ENCODE measurements at places on chromosomes 2 and 18.

DNA sequence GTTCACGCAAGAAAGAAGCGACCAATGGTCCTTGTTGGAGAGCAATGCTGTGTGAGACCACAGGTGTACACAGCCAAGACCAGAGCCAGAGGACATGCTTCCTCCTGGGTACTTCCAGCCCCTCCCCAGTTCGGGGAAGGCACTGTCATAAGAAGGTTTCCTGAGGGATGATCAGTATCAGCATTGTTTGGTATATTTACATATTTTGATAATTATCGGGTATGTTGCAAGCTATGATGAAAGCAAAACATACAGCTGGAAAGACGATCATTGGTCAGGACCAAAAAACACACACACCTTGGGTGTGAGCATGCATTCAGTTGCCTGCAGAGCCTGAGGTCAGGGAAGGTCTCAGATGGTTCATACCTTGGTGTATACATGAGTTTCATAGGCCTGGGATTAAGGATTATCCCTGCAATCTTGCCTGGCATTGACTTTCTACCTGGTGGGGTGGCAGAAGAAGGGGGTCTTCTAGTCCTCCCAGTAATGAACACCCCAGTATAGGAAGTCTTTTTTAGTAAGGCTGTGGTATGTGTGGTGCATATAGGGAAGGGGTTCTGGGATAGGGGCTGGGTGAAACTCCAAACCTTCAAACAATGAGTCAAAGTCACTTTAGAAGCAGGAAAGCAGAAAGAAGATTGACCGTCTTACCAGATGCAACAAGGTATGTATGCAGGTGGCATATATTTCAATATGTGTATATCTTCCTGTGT, 2.9 kb downstream of the SERPINB2 start:
- no peak for DNase-seq

- no peak for DNase-seq
Measured at GRCh38 chr18:23353459-23353858, 99.6 kb upstream of the RIOK3 start.

DNA sequence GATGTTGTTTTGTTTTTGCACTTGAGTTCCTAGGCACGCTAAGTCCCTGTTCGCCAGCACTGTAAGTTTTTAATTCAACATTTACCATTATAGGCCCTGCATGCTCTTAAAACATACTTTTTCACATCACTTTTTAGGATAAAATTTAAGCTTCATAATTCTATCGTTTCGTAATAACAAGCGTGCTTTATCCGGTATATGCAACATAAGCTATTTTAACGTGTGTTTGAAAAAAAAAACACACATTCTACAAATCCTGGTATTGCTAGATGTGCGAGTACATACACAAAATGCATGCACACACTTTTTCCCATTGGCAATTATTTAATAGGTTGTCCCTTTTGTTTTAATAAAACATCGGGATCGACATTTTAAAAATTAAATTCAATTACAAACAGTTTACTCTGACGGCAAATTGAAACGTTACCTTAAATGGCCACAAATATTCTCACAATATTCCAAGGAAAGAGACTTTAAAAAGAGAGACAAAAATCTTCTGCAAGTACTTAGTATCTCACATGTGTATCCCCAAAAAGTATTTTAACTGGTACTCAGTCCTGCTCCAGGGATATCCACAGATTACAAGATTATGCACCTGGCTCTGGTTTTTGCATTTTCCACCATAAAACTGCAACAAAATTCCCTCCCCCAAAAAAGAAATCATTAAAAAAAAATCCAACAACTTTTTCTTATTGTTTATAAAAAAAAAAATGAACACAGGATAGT, 1.0 kb upstream of the TCF4 start:
- DNase-seq = peak; percentile 79

DNA sequence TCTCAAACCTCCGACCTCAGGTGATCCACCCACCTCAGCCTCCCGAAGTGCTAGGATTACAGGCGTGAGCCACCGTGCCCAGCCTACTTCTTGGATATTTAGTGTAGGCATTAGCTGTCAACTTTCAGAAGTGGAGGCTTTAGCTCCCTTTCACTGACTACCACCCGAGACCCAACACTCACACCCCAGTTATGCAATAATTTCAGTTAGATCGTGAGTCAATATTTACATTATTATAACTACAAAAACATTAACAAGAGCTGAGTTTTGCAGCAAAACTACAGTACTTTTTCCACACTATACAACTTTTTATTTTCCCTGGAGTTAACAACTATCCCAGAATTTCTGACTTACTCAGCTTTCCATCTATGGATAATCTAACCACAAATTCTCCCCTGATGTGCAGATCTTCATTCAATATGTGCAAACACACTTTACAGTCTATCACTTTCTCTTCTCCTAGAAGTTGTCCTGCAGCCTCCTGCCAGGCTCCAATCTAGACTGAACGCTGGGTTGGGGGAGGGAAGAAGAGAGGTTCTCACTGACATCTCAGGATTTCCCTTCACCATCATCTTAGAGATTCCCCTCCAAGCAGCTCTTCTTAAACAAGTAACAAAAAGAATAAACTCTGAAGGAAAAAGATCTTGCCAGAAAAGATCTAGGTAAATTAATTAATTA, 10.1 kb downstream of the TBC1D8 start:
- no peak for DNase-seq

- no peak for DNase-seq
Measured at GRCh38 chr2:123434546-123435395, 590.3 kb upstream of the CNTNAP5 start.

DNA sequence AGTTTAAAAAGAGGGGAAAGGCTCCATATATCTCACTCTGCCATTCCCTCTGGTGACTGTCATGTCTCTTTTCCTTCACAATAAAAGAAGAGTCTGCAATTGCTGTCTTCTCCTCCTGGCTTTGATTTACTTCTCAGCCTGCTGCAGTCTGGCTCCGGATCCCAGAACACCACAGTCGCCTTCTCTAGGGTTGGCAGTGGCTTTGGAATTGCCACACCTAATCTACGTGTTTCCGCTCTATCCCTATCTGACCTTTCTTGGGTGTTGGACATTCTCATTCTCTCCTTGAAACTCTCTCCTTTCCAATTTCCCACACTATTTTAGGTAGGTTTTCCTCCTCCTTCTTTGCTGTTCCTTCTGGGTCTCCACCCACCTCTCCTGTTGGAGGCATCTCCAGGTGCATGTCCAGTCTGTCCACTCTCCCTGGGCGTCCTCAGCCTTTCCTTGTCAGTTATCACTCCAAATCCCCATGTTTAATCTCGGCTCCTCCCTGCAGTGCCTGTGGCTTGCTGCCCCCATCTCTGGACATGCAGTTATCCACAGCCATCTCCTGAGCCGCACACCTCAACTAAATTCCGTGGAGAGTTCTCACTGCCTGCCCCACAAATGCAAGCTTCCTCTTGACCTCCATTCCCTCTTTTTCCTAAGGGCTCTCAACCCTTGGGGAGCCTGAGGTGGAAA, 112.8 kb downstream of the KCTD1 start:
- no peak for DNase-seq

- DNase-seq = no peak
Measured at GRCh38 chr2:62741954-62742722, 36.6 kb downstream of the EHBP1 start.

DNA sequence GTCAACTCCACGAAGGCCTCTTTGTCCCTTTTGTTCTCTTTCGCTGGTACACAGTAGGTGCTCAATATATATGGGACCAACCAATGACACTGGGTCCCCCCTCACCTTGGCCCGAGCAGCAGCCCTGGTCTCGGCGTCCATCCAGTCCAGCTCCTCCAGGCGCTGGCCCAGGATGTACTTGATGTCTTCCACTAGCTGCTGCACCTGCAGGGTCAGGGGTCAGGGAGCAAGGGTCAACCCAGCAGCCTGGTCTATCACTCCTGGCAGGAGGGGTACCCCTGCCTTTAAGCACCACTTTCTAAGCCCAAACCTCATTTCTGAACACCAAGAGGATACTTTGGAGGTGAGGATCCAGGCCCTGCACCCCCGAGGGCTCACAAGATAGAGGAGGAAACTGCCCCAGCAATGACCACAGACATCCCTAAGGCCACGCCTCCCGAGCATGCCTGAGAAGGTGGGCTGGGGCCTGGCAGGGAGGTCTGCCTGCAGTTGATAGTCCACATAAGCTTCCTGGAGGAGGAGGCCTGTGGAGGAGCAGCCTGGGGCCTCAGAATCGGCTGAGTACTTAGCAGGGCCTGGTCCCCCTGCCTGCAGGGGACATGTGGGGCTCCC, 4.2 kb downstream of the ECEL1 start:
- no peak for DNase-seq

DNA sequence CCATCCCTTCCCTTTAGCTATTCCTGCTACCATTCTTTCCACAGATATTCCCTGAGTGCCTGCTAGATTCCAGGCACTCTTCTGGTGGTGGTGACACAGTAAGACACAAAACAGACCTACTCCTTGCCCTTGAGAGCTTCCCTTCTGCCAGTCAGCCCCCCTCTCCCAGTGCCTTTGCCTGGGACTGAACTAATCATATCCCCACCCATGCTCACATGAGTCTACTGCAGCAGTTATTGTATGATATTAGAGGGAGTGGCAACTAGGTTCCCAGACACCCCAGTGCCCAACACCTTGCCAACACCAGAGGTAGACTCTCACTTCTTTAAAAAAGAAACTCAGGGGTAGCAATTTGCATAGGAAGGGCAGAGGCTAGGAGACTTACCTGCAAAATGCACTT, 7.2 kb upstream of the LBH start:
- no peak for DNase-seq

GRCh38 chr2:84187258-84187657, 271.8 kb downstream of the SUCLG1 start:
- no peak for DNase-seq

DNA sequence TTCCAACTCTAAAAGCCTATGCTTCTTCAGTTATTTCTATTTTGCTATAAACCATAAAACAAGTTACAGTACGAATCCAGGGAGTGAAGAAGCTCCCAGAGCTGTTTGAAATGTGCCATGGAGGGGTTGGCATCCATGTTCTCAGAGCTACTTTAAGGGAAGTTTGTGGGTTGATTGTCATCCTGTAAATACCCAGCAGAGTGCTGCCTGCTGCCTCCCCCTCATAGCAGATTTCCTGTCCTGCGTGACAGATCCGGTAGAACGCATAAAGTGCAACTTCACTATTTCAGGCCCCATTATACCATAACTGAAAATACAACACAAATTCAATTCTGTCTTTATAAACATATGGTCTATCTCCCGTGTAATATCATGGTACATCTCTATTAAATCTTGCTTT, 114.4 kb downstream of the CTNNA2 start:
- no peak for DNase-seq

DNA sequence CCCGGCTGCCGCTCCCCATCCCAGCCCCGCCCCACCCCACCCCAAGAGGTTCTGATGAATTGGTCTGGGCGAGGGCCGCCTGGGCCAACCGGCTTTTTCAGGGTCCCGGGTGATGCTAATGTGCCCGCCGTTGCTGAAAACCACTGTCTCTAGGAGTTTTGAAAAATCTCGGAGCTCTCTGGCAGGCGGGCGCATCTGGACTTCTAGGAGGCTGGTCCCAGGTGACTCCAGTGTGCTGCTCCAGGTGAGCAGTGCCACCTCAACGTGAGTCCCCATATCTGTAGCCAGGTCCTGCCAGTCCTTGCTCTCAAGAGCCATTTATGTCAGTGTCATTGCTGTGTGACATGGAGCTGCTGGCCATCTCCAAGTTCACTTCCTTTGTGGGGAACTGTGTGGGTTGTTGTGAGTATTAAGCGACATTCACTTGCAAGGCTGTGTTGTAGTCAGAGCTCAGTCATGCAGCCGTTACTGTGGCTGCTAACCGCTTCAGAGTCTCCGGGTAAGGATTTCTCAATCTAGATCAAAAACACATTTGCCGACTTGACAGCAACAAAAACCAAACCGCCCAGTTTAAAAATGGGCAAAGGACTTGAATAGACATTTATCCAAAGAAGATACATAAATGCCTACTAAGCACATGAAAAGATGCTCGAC, at the start of gene RFX8:
TSS of gene RFX8 (minus strand) at position 382 of the 654 bp plus-strand sequence. CDS start 8,264 bp downstream, outside the sequence.
- DNase-seq = no peak

GRCh38 chr18:63164396-63164795, 155.2 kb downstream of the BCL2 start:
- no peak for DNase-seq

DNA sequence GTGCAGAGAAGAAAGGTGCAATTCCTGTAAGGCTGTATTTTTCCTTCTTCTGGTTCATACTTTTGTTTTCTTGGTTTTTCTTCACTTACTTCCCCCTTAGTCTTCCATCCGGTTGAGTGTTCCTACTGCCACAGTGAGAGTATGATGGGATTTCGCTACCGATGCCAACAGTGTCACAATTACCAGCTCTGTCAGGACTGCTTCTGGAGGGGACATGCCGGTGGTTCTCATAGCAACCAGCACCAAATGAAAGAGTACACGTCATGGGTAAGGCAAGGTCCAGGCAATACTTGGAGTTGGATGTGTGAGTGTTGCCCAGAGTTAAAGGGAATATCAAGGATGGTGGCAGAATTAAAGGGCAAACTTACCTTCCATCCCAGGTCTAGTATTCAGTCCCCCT, 108.0 kb downstream of the DTNA start:
- no peak for DNase-seq

GRCh38 chr2:2642906-2643890, 312.1 kb upstream of the MYT1L start:
- DNase-seq = no peak

GRCh38 chr2:64646007-64646880, 7.5 kb downstream of the SERTAD2 start:
- peak; percentile 81 for DNase-seq

DNA sequence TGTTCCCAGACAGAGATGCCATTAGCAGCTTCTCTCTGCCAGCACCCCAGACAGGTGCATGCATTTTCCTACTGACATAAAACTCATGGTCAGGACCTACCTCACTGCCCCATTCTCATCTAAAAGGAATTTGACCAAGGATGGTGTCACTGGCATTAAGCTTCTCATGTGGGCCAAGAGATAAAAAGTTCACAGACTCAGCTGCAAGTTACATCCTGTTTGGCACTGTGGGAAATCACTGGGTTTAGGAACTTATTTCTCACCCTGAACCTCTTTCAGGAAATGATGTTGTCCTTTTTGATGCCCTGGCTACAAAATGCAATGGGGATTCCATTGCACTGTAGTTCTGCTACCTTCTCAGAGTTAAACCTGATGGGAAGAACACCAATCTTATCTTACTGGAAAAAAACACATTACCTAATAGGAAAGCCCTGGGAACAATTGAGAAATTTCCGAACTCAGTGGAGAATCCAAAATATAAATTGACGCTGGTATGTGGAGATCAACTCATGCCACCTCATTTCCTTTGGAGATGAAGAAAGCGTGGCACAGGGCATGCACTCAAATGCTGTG, 252.1 kb upstream of the COPS8 start:
- DNase-seq = no peak

DNA sequence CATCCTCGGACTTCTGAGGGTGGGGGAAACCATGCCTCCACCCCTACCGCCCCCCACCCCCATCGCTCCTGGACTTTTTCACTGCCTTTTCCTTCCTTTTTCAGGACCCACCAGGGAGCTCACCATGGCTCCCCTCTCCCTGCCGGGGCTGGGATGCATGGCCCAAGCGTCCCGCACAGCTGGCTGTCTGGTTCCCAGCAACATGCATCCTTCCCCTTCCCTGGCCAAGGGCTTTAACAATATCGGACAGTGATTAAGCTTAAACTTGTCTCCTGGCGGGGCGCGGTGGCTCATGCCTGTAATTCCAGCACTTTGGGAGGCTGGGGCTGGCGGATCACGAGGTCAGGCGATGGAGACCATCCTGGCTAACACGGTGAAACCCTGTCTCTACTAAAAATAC, 44.1 kb downstream of the MRO start:
- no peak for DNase-seq
